ENCODE measurements at places on chromosomes 11 and 22.
A peak's percentile ranks its signal among the peaks of the same experiment; 100 is the strongest.

DNA sequence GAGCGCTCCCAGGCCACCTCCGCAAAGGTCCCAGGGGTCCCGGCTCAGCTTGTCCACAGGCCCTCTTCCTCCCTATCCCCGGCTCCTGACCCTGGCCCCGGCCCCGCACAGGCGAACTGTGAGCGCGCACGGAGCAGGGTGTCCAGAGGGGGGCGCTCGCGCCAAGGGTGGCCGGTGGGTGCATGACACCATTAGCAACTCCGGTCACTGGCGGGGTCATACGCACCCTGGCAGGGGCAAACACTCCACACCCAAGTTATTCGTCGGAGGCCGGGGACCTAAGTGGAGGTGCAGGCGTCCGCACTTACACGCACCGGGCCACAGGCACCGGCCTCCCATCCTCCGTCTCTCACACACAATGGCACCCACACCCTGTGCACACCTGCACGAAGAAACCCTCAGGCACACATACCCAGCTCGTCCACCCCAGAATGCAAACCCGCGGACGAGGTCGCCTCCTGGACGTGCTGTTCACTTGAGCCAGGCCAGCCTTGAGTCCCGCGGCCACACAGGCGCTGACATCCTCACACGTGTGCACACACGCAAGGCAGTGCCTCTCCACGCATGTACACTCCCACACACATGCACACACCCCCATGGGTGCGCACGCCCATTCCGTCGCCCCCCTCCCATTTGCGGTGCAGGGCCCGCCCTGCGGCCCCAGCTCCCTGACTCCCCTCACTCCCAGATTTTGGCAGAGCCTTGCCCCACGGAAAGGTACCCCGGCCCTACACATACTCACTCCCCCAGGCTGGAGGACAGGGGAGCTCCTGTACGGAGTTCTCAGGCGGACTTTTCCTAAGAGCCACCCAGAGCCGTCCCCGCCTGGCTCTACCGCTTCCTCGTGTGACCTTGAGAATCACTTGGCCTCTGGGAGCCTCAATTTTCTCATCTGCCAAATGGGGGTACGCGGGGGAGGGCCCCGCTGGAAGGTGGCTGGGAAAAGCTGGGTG, at the start of gene RASGRP2:
RASGRP2 (minus strand) TSS at position 552 of the 953 bp plus-strand sequence. CDS start 1,276 bp downstream, outside the sequence.
- peak; percentile 91 for DNase-seq

DNA sequence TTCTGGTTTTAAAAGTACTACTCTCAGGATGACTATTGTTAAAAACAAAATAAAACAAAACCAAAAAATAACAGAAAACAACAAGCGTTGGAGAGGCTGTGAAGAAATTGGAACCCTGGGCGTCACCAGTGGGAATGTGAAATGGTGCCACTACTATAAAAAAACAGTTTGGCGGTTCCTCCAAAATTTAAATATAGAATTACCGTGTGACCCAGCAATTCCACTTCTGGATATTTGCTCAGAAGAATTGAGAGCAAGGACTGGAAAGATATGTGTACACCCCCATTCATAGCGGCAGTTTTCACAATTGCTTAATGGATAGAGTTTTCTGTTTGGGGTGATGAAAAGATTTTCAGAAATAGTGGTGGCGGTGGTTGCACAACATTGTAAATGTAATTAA, 8.6 kb downstream of the APOA4 start:
- DNase-seq: no peak

DNA sequence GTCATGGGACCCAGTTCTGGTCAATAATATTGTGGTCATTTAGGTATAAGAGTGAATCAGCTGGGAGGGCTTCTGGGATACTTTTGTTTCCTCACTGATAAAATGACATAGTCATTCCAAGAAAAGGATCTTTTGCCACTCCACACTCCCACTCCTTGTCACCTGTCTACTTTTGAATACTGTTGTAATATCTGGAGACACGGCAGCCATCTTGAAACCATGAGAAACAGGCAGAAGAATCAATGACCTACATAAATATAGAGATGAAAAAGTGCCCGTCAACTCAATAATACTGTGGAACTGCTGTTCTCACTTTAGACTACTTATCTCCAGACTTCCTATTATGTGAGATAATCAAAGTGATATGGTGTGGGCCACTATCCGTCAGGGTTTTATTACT, 154.2 kb downstream of the CCDC34 start:
- no peak for DNase-seq

DNA sequence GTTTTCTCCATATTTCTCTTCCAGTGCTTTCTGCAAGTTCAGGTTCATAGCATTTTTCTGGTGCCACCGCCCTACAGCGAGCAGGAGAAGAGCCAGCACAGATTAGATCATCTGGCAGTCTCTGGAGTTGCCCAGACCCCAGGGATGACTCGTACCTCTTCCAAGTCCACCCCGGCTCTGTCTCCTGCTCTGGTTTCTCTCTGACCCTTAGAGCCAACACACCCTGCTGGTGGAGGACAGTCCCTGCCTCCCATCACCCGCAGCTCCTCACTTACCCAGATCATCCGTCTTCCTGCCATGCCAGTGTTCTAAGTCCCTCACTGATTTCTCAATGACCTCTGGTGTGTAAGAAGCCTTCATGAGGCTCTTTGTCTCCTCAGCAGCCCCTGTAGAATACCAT, 28.0 kb downstream of the TST start:
- no peak for DNase-seq

DNA sequence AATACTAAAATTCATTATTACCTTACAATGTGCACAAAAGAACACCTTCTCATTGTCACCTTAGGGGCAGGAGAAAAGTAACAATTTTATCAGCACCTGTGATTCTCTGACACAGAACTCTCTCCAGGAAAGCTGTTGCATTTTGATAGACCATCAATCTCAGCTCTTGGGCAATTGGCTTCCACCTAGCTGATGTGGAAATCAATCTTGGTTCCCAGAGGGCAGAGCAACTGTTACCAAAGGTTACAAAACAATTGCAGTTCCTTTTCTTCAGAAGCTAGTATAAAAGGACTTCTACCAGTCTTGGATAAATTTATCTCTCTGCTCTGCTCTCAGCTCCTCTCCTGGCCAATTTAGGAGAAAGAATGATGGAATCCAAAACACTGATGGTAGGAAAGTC, 157.8 kb upstream of the DDI1 start:
- DNase-seq: no peak

DNA sequence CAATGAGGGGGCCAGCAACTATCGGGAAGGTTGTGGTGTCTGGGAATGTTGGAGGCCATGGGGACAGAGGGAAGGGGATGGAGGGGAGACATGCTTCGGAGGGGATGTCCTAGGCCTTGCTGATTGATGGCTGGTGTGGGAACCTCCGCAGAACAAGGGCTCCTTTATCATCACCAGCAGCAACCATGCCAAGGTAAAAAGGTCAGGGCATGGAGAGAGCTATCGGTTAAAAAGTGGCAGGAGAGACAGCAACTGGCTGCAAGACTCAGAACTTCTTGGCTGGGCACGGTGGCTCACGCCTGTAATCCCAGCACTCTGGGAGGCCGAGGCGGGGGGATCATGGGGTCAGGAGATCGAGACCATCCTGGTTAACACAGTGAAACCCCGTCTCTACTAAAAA, 3.0 kb downstream of the GSTT4 start:
- DNase-seq: no peak

- no peak for DNase-seq
Observed at GRCh38 chr11:61889831-61890230, 1.5 kb downstream of the FADS3 start.

GRCh38 chr11:61771985-61772455, 19.6 kb downstream of the MYRF start:
- DNase-seq: no peak

DNA sequence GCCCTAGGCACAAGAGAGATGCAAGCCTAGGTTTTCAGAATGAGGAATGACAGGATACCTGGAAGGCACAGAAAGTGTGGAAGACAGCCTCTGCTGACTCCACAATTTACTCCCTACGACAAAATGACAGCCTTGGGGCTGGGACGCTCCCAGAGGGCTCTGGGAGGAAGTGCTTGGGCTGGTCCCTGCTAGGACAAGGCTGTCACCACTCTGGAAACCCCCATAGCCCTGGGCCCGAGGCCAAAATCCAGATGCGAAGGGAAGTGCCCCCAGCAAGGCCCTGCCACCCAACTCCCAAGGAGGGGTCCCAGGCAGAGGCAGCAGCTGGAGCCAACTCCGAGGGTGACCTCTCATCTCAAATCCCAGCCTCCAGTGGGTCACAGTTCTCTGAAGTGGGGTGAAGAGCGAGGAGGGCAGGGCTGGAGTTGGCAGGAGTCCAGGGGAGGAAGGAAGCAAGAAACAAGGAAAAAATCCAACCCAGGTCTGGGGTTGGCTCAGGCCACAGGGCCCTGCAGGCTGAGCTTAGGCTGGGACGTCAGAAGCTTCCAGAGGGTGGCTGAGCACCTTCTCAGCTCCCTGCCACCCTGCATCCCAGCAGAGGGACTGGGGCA, 6.3 kb upstream of the CDC42EP2 start:
- DNase-seq: no peak

DNA sequence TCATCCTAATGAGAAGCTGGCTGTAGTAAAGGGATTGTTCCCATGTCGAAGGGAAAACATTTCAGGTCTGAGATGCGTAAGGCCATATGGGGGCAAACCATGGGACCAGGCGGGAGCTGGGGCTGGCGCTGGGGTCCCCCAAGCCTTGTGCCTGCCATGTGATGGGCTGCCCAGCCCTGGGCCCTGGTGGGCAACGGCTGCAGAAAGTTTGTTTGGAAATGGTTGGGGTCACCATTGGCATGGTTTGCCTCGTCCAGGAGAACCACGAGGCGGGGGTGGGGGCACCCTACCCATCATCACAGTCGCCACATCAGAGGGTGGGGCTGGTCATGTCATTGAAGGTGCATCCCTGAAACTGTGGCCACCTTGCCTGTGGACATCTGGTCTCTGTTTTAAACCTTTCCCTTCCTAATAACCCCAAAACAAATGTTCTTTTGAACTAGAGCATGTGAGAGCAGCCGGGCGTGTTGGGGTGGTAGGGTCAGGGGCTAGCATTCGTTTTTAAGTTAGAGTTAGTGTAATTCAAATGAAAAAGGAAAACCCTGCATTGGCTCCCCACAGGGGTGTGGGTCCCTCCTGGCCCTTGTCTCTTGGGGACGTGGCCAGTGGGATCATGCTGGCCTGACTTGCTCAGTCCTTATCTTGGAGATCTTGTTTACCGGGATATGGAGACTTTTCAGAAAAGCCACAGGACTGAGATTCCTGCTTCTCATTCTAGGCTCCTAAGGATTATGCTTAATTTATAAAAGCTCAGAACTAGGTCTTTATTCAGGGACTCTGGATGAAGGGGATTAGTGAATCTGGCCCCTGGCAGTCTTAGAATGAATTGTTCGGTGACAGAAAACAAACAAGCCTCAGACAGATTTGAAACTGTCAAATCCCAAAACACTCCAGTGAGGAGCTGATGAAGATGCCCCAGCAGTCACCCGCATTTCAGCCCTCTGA, 98.5 kb downstream of the CTTN start:
- DNase-seq: no peak

DNA sequence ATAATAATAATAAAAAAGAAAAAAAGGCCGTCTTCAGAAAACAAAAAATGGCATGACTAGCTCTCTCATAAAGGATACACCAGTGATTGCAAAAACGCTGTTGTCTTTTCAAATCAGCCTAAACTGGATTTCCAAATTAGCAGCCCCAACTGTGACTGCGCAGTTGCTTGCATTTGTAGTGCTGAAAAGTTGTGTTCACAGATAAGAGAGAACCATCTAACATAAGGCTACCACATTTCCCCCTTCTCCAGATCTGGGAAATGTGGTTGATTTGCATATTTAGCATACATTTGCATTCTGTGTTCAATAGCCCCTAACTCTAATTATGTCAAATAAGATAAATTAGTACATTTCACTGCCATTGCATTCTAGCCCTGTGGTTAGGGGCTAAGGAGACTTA, 650.7 kb downstream of the OPCML start:
- DNase-seq: no peak

DNA sequence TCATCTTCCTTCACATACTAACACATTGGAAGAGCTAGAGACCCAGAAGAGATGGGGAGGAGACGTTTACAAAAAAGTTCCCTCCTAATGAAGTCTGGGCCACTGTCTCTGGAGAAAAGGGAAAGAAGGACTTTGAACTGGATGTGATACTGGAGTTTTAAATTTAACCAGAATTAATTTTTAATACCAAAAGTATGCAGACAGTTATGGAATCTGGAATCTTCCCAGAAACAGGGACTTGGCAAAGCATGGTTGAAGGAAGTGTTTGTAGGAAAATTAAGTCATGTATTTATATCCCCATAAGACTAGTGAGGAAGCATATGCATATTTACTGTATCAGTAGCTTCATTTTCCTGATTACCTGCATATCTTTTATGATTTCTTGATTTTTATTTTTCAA, 215.5 kb downstream of the TTC28 start:
- DNase-seq: no peak

- no peak for DNase-seq
Observed at GRCh38 chr11:66365711-66366619, 5.6 kb downstream of the SLC29A2 start.

DNA sequence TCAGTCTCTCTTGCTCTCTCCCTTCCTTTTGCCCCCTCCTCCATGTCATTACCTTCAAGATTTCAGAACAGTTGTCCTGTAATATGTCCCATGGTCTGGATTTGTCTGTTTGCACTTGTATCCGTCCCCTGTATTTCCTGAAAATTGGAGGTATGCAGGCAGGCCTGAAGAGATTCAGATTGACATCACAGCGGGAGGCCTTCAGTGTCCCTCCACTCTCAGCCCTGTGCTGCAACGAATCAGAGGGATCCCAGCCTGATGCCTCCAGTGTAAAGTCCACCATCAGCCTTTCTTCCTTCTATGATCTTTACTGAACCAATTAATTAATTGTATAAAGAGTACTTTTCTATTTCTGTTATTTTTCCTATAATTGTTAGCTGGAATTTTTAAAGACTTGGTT, 57.3 kb downstream of the ELMOD1 start:
- DNase-seq: no peak

DNA sequence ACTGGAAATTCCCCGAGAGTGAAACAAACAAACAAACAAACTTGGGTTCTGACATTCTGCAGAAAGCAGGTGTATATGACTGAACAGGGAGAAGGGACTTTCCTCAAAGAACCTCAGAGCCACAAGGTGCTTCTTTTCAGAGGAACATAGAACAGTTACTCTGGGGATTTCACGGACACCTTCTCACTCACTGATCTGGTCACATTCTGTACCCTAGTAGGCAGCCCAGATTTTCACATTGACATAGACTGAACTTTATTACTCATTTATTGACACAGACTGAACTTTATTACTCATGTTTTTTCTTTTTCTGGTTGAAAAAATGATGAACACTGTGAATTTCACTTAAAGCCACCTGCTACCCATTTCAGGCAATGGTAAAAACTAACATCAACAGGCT, 263.0 kb downstream of the OPCML start:
- no peak for DNase-seq

GRCh38 chr11:125088576-125089455, 22.6 kb downstream of the TMEM218 start:
- DNase-seq: no peak

- no peak for DNase-seq
Observed at GRCh38 chr11:105673089-105673488, 63.2 kb downstream of the GRIA4 start.
